ENCODE measurements at places on chromosomes 3 and 15. TPM values are rescaled to one million over a fixed set of nuclear protein-coding genes. Genes with fewer than 3 reads are reported as not detected.

The RYR3 gene
- 0.20 TPM for polyA plus RNA-seq

The TRPM1 gene
- not detected for polyA plus RNA-seq

The IL16 gene
- 32.9 TPM for polyA plus RNA-seq

The CHRNB4 gene
- not detected for polyA plus RNA-seq

The KIF7 gene
- 0.06 TPM for polyA plus RNA-seq

The SQOR gene
- polyA plus RNA-seq = 58.6 TPM

The ANKRD63 gene
- not detected for polyA plus RNA-seq

The SLC25A20 gene
- polyA plus RNA-seq = 31.5 TPM

The ISL2 gene
- polyA plus RNA-seq = not detected

The MORC1 gene
- polyA plus RNA-seq = not detected

The WNT5A gene
- polyA plus RNA-seq = 0.20 TPM

The NOX5 gene
- polyA plus RNA-seq = not detected

The CCR1 gene
- 3.2 TPM for polyA plus RNA-seq

The AGTR1 gene
- polyA plus RNA-seq = not detected

The PIF1 gene
- 10.2 TPM for polyA plus RNA-seq

The RTP1 gene
- not detected for polyA plus RNA-seq

The GRM7 gene
- not detected for polyA plus RNA-seq

The ZNF385D gene
- polyA plus RNA-seq = not detected

The EPB42 gene
- not detected for polyA plus RNA-seq

The ATP2B2 gene
- not detected for polyA plus RNA-seq

The CCR8 gene
- 8.6 TPM for polyA plus RNA-seq

The KIF23 gene
- 52.4 TPM for polyA plus RNA-seq

The GORASP1 gene
- polyA plus RNA-seq = 18.6 TPM

The AP3B2 gene
- polyA plus RNA-seq = 0.16 TPM

The ESYT3 gene
- polyA plus RNA-seq = not detected

The RTP4 gene
- 3.9 TPM for polyA plus RNA-seq

The PRR20G gene
- not detected for polyA plus RNA-seq

The CNTN3 gene
- polyA plus RNA-seq = not detected

The DNAH12 gene
- 0.07 TPM for polyA plus RNA-seq

The LARP6 gene
- 13.1 TPM for polyA plus RNA-seq

The CFAP100 gene
- polyA plus RNA-seq = not detected

The LAMB2 gene
- polyA plus RNA-seq = 0.67 TPM

The TGM5 gene
- 7.3 TPM for polyA plus RNA-seq

The TMEM158 gene
- not detected for polyA plus RNA-seq

The TRPC1 gene
- polyA plus RNA-seq = 0.34 TPM

The SERPINI1 gene
- 5.7 TPM for polyA plus RNA-seq

The IQSEC1 gene
- polyA plus RNA-seq = 8.0 TPM
